ENCODE measurements at places on chromosomes 11 and 22.

- no peak for DNase-seq
Observed at GRCh38 chr11:68020575-68020974, 9.9 kb upstream of the NDUFS8 start.

- peak; percentile 91 for DNase-seq
Observed at GRCh38 chr11:64923944-64924909, at the start of gene PPP2R5B. Gene PPP2R5B (plus strand): TSS chr11:64924689. CDS start chr11:64925735, 1,046 bp downstream.

- DNase-seq = no peak
Observed at GRCh38 chr22:21591695-21592094, 24.2 kb downstream of the UBE2L3 start.

DNA sequence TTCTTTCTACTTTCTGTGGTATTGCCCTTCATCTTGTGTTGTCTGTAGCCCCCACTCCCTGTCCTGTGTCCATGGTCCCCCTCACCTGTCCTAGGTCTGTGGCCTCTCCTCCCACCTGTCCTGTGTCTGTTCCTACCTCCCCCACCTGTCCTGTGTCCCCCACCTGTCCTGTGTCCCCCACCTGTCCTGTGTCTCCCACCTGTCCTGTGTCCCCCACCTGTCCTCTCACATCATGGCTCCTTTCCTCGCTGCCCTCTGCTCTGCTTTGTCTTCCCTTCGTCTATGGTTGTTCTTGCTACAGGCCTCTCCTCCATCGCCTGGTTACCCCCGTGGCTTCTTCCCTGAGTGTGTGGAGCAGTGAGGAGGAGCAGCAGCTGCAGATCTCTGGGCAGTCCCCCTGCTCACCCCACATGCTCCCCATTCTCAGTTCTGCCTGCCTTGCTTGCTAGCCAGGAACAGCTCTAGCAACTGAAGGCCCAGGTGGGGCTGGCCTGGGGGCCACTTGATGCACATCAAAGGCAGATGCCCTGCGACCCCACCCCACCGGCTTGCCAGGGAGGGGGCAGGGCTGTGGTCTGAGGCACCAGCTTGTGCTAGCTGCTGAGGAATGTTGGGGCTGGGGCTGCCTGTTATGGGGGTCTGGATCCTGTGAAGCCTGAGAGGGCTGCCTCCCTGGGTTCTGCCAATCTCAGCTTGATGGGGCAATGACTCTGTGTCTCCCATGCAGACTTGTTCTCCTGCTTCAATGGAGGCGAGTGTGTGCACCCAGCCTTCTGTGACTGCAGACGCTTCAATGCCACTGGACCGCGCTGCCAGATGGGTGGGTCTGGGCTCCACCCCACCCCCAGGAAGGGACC, 5.6 kb downstream of the OTOG start:
- DNase-seq = no peak

- no peak for DNase-seq
Observed at GRCh38 chr11:117000014-117000737, 98.1 kb downstream of the SIK3 start.

DNA sequence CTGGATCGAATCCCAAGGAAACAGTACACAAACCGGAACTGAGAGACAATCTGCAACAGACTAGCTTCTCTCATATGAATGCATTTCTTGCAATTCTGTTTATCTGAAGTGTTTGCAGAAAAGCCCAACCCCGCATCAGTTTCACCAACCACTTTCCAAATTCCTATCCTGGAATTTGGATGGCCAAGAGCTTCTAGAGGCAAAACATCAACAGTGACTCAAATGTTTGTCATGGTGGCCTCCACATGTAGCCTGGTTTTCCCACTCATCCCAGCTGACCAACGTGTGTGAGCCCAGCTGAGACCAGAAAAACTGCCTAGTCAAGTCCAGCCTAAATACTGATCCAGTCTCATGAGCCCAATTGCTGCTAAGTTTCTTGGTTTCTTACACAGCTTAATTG, 8.3 kb upstream of the MIEF1 start:
- DNase-seq = no peak

DNA sequence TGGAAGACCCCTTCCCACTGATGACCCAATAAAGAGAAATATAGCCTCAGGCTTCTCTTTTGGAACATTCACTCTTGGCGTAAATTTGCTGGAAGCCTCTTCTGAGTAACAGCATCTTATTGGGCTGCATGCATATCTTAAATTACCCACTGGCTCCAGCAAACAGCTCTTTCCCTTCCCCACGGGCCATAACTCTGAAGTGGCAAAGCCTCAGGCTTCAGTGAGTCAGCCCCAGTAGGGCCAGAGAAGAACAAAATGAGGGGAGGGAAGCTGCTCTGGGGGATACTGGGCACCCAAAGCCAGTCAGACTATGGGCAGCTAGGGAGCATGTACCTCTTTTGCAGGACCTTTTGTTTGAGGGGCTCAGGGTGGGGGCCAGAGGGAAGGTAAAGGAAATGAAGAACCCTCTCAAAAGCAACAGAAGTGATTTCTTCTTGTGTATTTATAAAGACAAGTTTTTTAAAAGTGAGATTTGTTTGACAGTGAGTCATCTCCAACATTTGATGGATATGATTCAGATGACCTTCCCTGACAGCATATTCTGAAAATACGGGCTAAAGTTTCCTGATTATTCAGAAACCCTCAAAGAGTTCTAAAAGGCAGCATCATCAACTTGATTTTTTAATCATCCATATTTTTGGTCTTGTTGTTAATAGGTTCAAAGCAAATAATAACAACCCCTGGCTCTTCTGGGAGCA, 203.4 kb downstream of the KIF18A start:
- DNase-seq = no peak

Data from activated T-cell treated with anti-CD3 and anti-CD28 coated beads, Interleukin-2, amount 50 U/mL, for 1 hour (primary cell).